NB4 (cell line): ENCODE measurements at places on chromosomes 3 and 15.

- no peak for DNase-seq
Observed at GRCh38 chr15:39315206-39315850, 265.6 kb upstream of the THBS1 start.

DNA sequence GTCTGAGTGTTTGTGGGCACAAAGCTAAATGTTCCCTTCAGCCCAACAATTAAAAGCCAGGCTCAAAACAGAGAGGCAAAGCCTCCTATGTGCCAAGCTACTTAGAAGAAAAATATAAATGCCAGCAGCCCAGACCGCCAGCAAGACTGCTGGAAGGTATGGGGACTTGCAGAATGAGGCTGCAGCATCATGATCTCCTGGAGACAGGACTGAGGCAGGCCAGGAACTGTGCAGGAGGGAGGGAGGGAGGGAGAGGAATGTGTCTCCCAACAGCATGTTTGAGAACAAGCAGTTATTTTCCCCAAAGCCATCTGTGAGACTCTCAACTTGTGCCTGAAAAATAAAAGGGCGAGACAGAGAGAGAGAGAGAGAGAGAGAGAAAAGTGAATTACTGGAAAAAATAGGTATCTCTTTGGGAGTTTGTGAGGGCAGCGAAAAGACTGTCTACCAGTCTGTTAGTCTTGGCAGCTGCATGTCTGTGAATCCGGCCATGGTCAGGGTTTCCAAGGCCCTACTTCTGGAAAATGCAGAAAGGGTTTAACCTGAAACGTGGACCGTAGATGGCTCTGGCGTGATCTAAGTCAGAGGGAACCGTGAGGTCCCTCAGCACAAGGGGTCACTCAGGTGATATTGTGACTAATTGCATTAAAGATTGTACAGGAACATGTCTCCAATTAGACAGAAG is 139.7 kb upstream of the COL8A1 start:
- no peak for DNase-seq

DNA sequence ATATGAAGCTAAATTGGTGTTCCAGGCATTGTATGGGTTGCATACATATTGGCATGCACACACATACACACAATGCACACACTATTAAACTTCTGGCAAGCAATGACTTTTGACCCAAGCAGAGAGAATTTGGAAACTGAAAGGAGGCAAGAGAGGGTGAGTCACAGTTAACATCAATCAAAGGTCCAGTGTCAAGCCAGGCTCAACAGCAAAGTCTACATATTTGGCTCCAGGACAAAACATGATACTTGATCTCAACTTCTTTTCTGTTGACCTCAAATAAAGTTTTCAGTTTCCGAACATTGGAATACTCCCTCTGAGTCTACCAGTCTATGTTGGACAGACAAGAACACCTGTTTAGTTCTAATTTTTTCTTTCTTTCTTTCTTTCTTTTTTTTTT is 28.3 kb downstream of the IL12A start:
- no peak for DNase-seq

GRCh38 chr3:193851428-193851847 is 258.4 kb downstream of the OPA1 start:
- DNase-seq: no peak
